Right renal pelvis (tissue), 4 donors: ENCODE measurements at places on chromosomes 7 and 10.

- DNase-seq = no peak
These were observed 111.1 kb upstream of the FAM171A1 start for GRCh38 chr10:15482156-15482555.

DNA sequence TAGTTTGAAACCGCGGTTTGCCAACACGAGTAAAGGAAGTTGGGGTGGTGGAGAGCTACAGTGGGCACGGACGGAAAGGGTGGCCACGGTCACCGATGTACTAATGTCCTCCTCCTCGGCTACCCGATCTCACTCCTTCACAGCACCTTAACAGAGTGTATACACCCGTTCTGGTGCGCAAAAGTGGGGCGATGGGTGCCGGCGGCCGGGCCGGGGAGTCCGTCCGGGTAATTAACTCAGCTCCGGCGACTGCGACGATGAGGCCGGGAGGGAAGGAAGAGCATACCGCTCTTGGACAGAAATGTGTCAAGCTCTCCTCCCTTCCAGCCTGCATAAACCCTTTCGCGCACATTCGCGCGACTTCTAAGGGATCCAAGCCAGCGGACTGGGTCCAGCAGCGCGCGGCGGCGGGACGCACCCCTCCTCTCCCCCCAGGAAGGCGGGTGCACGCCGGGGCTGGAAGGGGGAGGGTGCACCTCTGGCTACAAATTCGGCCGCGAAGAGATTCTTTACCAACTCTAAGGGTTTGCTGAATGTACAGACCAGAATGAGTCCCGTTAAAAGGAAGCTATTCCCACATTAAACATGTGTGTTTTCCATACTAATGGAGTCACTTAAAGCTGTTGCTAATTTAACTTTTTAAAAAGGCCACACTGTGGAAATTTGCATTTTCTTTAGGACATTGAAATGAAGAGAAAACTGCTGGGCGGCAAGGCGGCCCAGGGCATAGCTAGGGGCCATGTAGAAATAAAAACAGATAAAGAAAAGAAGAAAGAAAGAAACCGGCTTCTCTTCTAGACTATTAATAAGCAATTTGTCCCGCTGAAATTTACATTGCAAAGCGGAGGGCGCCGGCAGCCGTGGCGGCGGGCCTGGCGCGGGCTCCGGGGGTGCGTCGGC lies 6.6 kb upstream of the EBF3 start:
- DNase-seq = no peak

DNA sequence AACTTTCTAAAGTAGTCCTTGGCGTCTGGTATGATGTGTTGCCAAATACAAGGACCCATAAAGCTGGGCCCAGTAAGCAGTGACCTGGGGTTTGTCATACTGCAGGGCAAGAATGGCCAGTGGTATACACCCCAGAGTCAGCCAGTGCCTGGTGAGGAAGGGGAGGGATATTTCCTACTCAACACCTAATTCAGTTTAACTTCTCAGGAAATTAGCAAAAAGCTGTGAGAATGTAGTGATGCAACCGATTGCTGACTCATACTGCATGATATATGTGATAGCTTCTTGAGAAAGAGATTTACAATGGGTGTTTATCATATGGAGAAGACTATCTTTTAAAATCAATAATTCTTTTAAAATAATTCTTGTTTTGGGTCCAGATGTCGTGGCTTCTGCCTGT lies 889.3 kb upstream of the CELF2 start:
- no peak for DNase-seq

DNA sequence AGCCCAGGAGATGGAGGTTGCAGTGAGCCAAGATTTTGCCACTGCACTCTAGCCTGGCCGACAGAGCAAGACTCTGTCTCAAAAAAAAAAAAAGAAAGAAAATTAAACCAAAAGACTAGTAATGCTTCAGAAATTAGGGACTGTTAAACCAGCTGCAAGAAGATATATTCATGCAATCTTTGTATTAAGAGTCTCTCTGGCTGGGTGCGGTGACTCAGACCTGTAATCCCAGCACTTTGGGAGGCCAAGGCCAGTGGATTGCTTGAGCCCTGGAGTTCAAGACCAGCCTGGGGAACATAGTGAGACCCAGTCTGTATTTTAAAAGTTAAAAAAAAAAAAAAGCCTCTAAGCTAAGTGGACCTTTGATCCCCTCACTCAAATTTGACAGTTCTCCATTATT lies 2.5 kb upstream of the HNRNPF start:
- DNase-seq = no peak

DNA sequence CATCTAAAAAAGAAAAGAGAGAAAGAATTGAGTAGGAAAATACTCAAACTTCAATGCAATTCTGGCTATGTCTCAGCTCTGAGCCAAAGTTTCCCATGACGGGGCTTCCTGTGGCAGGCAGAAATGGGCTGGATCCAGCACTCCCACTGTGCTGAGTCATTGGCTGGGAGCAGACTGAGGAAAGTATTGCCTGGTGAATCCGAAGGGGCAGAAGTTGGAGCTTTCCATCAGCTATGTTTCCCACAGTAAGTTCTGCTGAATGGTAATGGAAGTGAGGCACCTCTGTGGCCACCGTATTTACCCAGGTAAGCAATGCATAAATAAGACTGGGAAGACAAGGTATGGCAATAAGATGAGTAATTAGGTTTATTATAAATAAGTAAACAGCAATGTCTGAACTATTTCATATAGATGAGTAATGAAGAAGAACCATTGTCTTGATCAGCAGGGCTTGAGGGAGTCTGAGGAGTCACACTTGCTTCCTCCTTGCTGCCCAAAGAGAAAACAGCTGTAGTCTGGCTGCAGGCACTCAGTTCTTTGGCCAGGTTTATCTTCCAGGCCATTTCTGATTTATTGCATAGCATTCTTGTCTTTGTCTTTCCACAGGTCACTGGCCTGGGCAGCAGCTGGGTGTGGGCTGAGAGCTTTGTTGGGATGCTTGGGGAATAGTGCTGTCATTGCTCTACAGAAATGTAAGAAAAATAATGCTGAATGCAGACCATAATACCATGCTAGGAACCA lies 255.3 kb downstream of the DNAJB9 start:
- DNase-seq = no peak

DNA sequence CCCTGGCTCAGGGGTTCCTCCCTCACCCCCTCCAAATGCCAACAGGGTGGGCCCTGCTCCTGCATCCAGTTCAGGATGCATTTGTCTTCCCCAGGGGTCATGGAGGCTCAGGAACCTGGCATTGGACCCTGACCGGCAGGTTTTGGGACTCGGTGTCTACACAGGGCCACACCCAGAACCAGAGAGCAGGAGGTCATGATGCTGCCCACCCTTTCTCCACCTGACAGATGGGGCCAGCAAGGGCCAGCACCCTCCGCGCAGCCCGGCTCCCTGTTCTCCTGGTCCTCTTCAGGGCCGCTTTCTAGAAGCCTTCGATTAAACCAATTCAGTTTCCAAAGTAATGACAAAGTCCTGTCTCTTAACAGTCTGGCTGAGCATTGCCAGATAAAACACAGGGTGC lies 50.2 kb downstream of the CAMK2B start:
- no peak for DNase-seq

- DNase-seq = no peak
These were observed 2.2 kb downstream of the DNAJC30 start for GRCh38 chr7:73681031-73681430.

DNA sequence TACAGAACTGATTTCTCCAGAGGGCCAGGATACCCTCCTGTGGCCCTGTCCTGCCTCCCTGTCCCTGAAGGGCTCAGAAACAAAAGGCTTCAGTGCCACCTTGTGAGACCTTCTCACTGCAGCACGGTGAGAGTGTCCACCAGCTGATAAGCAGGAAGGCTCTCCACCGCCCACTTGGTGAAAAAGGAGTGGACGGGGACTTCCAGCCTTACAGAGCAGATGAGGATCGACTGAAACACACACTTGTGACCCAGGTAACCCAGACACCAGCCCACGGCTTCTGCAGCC lies 330.1 kb downstream of the GRID1 start:
- DNase-seq = no peak

DNA sequence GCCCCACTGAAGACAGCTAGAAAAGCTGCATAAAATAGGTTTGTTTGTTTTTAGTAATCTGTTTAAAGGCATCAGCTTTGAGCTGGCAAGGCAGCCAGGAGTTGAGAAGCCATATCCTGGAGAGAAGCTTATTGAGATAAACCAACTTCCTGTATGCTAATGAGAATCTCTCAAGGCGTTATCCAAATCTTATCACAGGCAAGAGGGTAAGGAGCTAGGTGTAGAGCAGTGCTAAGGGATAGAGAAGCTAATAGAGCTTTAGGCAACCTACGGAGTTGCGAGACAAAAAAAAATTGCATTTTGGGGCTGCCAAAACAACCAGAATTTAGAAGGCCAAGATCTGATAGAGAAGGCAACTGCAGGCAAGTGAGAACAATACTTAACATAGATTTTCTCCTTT lies 641.6 kb downstream of the SH2D4B start:
- DNase-seq = no peak

GRCh38 chr7:128347647-128348097 lies 4.0 kb upstream of the RBM28 start:
- DNase-seq = no peak

DNA sequence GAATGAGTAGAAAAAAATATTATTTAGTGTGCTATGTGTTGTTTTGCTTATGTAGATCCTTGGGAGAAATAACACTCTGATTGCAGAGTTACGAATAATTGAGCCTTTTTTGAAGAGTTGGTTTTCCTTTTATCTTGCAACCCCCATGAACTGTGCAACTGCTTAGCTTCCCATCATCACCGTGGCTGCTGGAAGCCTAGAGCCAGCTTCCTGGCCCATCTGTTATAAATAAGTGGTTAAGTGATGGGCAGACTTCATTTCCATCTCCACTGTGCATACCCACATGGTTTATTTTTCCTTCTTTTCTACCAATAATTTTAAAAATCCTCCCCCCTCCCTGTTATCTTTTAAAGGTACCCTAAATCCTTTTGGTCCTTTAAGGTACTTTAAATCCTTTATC lies 554.9 kb upstream of the GALNT17 start:
- no peak for DNase-seq

- DNase-seq = no peak
These were observed 62.0 kb downstream of the CFAP58 start for GRCh38 chr10:104415526-104416165.

- no peak for DNase-seq
These were observed 14.6 kb downstream of the GPR37 start for GRCh38 chr7:124751027-124751426.

DNA sequence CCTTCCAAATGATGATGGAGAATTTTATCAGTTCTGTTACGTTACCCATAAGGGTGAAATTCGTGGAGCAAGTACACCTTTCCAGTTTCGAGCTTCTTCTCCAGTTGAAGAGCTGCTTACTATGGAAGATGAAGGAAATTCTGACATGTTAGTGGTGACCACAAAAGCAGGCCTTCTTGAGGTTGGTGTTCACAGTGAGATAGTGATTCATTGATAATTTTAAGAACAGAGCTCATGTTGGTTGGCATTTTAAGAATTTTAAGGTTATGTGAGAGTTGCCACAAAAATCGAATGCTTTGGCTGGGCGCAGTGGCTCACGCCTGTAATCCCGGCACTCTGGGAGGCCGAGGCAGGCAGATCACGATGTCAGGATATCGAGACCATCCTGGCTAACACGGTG lies 25.9 kb downstream of the TAX1BP1 start:
- DNase-seq = no peak

- no peak for DNase-seq
These were observed 19.6 kb upstream of the CDCA7L start for GRCh38 chr7:21965291-21965690.

GRCh38 chr10:114179148-114179547 lies at the start of gene TDRD1:
TSS of gene TDRD1 (plus strand) at chr10:114179353. CDS start at chr10:114187832, 8,479 bp downstream.
- DNase-seq = no peak

DNA sequence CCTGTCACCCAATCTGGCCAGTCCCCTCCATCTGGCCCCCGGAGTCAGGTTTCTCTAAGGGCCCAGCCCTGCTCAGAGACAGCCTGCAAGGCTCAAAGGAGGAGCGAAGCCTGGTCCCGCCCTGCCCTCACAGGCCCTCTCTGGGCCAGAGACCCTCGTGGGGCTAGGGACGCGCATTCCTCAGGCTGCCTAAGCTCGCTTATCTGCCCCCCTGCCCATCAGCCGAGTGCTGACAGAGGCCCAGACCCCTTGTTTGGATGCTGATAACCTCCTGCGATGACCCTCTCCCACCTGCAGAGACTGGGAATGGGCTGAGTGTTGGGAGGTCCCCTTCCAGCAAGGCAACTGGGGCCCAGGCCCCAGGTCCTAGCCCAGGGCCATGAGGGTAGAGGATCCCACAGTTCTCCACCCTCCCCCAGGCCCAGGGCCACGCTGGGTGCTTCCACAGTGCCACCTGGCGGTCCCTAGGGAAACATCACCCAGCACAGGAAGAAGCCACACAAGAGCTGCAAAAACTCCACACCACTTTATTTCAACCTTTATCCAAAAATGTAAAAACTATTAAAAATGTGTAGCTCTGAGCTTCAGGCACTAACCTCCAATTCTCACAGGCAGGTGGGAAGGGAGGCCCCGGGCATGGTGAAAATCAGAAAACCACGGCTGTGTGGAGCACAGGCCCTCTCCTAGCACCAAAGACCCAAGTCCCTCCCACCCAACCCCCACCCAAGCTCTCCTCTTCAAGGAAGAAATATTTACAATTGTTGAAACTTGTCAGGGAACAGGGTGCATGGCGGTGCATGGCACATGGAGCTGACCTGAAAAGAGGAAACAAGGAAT lies 2.2 kb downstream of the NPM3 start:
- DNase-seq = no peak

DNA sequence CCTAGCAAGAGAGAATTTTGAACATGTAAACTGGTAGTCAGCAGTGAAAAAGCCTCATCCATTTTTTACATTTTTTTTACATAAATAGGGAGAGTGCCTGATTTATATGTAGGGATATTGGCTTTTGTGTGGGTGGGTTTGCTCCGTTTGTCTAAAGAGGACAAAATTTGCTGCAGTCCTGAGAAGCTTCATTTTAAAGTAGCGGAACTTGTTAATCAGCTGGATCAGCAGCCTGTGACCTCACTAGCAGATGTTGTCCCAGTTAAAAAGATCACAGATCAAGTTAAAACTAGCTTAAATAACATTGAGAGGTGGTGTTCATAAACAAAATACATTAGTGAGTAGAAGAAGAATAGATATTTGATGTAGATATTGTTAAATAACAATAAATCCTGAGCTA lies 2.6 kb downstream of the ATRNL1 start:
- DNase-seq = no peak

DNA sequence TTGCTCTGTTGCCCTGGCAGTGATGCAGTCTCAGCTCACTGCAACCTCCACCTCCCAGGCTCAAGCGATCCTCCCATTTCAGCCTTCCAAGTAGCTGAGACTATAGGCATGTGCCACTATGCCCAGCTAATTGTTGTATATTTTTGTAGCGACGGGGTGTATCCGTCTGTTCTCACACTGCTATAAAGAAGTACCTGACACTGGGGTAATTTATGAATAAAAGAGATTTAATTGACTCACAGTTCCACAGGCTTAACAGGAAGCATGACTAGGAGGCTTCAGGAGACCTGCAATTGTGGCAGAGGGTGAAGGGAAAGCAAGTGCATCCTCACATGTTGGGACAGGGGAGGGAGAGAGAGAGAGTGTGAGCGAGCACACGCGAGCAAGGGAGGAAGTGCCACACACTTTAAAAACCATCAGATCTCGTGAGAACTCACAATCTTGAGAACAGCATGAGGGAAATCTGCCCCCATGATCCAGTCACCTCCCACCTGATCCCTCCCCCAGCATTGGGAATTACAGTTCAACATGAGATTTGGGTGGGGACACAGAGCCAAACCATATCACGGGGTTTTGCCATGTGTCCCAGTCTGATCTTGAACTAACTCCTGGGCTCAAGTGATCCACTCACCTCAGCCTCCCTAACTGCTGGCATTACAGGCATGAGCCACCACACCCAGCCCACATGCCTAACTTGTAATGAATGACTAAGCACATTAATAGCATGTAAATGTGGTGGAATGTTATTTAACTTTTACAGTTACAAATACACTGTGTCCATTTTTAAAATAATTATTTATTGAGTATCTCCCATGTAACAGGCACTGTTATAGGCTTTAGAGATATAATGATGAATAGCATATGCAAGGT lies 65.5 kb downstream of the RALA start:
- no peak for DNase-seq
